Activated naive CD8-positive, alpha-beta T cell treated with anti-CD3 and anti-CD28 coated beads, Interleukin-2, amount 10 ng/mL, durations not matched to agents 7 days and 5 days (primary cell): ENCODE measurements at places on chromosomes 11 and 22. TPM values are rescaled to one million over a fixed set of nuclear protein-coding genes. Genes with fewer than 3 reads are reported as not detected.

The RAB38 gene
- 1.8 TPM for total RNA-seq

The CCDC116 gene
- 0.50 TPM for total RNA-seq

The MPPED2 gene
- not detected for total RNA-seq

The SORL1 gene
- 179 TPM for total RNA-seq

The PTPRJ gene
- 51.5 TPM for total RNA-seq

The GANAB gene
- 300 TPM for total RNA-seq

The TTC36 gene
- 0.68 TPM for total RNA-seq

The SPDYC gene
- total RNA-seq, result not detected

The RCOR2 gene
- total RNA-seq, result 0.58 TPM

The SCUBE2 gene
- total RNA-seq, result not detected

- H3K27me3 ChIP-seq, result no peaks in the 10 kb centered on the region
- peaks cover 47% of the 10 kb centered on the region for H3K4me1 ChIP-seq
- H3K27ac ChIP-seq, result no peak overlapping the region
- H3K4me3 ChIP-seq, result no peak overlapping the region
These were observed 113.6 kb downstream of the SIK3 start for GRCh38 chr11:116984589-116984988.

GRCh38 chr11:124075841-124076651 is 34.9 kb upstream of the OR10G7 start:
- no peak overlapping the region for H3K27ac ChIP-seq
- H3K27me3 ChIP-seq, result peaks cover 31% of the 10 kb centered on the region
- DNase-seq, result peak; percentile 38
- H3K4me3 ChIP-seq, result peak overlapping the region; percentile 51
- no peaks in the 10 kb centered on the region for H3K36me3 ChIP-seq

- H3K36me3 ChIP-seq, result peaks cover 7% of the 10 kb centered on the region
- no peaks in the 10 kb centered on the region for H3K27me3 ChIP-seq
- H3K4me1 ChIP-seq, result peaks cover 13% of the 10 kb centered on the region
- peak; percentile 47 for DNase-seq
These were observed 871 bp downstream of the SLC35E4 start for GRCh38 chr22:30636226-30637077.

- peak overlapping the region; percentile 70 for H3K27ac ChIP-seq
- DNase-seq, result peak; percentile 43
- H3K4me1 ChIP-seq, result peaks cover 15% of the 10 kb centered on the region
- H3K36me3 ChIP-seq, result peaks cover 6% of the 10 kb centered on the region
These were observed 113.5 kb downstream of the SLC1A2 start for GRCh38 chr11:35305670-35306382.

DNA sequence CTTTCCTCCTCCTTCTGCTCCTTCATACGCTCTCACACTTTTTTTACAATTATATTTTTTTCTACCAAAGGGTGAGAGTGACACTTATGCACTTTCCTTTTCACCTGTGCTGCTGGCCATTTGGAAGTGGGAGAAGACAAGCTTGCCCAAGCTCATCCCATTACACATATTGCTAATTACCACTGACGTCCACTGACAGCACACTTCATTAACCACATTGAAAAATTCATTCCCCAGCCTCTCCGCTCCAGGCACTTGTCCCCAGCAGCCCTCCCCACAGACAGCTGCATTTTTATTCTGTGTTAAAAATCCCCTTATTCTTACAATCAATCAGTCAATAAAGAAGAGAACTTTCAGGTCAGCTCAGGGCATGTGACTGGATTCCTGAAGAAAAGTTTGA is 175.1 kb downstream of the LRRC4C start:
- H3K4me3 ChIP-seq, result no peak overlapping the region
- no peak overlapping the region for H3K27ac ChIP-seq
- no peaks in the 10 kb centered on the region for H3K4me1 ChIP-seq

DNA sequence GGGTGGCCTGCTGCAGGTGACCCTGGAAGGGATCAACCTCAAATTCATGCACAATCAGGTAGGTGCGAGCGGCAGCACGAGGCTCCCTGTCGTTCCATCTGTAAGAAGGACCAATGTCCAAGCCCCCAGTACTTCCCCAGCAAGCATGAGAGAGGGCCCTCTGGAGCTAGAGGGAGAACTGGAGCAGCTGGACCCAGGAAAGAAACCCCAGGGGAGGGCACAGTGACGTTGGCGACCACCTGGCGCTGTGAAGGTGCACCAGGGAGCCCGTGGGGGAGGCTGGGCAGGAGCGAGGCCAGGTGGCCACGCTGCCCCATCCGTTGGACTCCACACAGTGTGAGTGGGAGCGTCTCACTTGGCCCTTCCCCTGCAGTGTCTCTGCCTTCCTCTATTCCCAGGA is 28.0 kb downstream of the MYBPC3 start:
- H3K36me3 ChIP-seq, result peaks cover 28% of the 10 kb centered on the region
- no peaks in the 10 kb centered on the region for H3K27me3 ChIP-seq
- no peak for DNase-seq
- no peaks in the 10 kb centered on the region for H3K4me1 ChIP-seq
- H3K4me3 ChIP-seq, result no peak overlapping the region
- no peak overlapping the region for H3K27ac ChIP-seq

GRCh38 chr11:44559207-44559939 is 6.1 kb upstream of the CD82 start:
- DNase-seq, result no peak
- peaks cover 36% of the 10 kb centered on the region for H3K4me1 ChIP-seq
- H3K27me3 ChIP-seq, result no peaks in the 10 kb centered on the region

GRCh38 chr11:116193321-116194131 is 579.3 kb downstream of the BUD13 start:
- H3K4me1 ChIP-seq, result no peaks in the 10 kb centered on the region
- H3K36me3 ChIP-seq, result no peaks in the 10 kb centered on the region
- no peak overlapping the region for H3K4me3 ChIP-seq
- no peak overlapping the region for H3K27ac ChIP-seq

GRCh38 chr11:12084256-12084655 is 26.1 kb upstream of the MICAL2 start:
- no peak overlapping the region for H3K27ac ChIP-seq
- H3K36me3 ChIP-seq, result peaks cover 2% of the 10 kb centered on the region

DNA sequence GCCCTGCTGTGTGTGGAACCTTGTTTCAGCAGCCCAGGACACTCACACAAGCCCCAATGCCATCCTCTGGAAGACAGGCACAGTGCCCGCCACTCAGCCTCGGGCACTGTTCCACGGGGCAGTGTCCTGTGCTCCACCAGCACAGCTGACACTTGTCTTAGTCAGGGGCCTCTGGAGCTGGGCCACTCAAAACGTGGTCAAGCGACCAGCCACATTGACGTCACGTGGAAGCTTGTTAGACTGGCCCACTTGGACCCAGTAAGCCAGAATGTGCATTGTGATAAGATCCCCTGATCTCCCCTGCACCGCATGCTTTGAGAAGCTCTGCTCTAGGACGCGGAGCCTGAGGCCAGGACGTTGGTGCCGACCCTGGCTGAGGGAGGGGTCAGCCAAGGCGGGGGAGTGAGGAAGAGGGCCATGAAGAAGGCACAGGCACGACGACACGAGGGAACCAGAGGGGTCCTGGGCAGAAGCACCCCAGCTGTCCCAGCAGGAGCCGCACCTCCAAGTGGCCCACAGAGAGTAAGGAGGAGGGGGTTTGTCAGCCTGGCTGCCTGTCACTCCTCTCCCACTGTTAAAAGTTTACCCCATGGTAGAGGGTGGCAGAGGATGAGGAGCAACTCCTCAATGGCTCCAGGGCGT is 64.6 kb downstream of the LINC01488 start:
- no peak overlapping the region for H3K4me3 ChIP-seq
- H3K27ac ChIP-seq, result no peak overlapping the region
- H3K36me3 ChIP-seq, result peaks cover 2% of the 10 kb centered on the region
- H3K27me3 ChIP-seq, result peaks cover 8% of the 10 kb centered on the region
- no peaks in the 10 kb centered on the region for H3K4me1 ChIP-seq

DNA sequence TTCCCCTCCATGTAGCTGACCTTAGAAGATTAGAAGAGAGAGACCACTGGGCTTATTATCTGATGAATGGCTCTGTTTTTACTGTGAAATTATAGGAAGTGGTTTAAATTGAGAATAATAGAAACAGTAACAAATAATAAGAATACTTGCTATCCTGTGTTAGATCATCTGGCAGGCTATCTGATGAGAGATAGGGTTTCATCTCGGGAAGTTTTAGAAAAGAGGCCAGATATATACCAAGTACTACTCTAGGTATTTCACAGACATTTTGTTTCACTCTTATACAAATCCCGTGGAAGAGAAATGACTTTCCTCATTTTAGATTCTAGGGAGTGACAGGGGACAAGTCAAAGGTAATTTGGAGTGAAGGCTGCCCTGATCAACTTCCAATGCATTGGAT is 198.4 kb downstream of the MAML2 start:
- H3K4me1 ChIP-seq, result peaks cover 17% of the 10 kb centered on the region
- DNase-seq, result no peak
- no peaks in the 10 kb centered on the region for H3K27me3 ChIP-seq
- no peak overlapping the region for H3K4me3 ChIP-seq

DNA sequence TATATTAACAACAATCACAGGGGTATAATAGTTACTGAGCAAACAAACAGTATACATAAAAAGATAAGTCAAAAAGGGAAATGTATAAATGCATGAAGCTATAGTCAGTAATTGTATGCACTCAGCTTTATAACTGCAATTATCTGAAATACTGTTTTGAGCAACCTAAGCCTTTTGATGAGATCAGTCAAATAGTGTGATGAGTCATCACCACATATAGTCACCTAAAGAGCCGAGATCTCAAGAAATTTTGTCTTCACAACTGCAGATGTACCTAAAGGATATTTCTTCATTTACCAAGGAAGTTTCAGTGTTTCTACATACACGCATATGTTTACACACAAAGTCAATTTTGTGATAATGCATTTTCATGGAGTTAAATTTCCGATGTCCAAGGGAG is 5.4 kb upstream of the OR51A2 start:
- DNase-seq, result no peak
- H3K4me3 ChIP-seq, result no peak overlapping the region
- no peaks in the 10 kb centered on the region for H3K36me3 ChIP-seq
- no peak overlapping the region for H3K27ac ChIP-seq
- H3K4me1 ChIP-seq, result no peaks in the 10 kb centered on the region
- no peaks in the 10 kb centered on the region for H3K27me3 ChIP-seq

DNA sequence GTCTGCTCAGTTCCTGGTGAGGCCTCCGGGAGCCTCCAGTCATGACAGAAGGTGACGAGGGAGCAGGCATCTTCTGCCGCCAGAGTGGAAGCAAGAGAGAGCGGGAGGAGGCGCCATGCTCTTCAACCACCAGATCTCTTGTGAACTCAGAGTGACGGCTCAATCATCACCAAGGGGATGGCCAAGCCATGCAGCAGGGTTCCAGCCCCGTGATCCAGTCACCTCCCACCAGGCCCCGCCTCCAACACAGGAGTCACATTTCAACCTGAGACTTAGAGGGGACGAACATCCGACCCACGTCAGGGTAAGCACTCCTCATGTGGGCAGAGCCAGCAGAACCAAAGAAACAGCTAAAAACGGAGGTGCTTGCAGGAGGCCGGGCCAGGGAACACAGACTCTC is 1470.5 kb downstream of the BRD1 start:
- H3K36me3 ChIP-seq, result no peaks in the 10 kb centered on the region
- no peaks in the 10 kb centered on the region for H3K4me1 ChIP-seq
- H3K27ac ChIP-seq, result no peak overlapping the region
- DNase-seq, result no peak
- no peaks in the 10 kb centered on the region for H3K27me3 ChIP-seq
- no peak overlapping the region for H3K4me3 ChIP-seq

DNA sequence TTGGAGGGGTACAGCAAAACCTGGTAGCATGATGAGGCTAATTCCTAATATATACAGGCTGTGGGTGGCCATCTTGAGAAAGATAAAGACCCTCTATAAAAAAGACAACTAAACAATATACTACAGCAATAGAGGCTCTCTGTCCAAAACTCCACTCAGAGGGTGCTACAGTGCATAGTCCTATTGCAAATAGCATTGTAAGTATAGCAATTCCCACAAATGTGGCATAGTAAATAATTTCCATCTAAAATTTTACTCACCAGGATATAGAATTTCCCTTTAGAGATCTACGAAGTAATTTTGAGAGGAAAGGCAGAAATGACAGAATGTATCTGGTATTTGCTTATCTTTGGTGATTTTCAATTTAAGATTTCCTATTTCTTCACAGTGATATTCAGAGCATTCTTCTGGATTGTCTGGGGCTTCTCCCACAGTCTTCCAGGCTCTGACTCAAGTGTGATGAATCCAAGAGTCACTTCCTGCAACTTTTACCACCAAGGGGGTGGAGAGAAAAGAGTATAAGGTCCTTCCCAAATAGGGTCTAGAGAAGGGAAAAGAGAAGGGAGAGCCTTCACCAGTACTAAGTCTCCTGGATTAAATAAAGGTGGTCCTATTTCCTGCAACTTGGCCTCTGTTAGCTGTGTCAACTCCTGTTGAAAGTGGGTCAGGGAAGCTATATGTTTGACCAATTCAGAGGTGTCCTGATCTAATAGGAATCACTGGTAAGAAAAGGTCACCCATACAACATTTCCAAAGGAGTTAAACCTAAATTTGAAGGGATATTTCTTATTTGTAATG is 1054.7 kb upstream of the CNTN5 start:
- H3K27me3 ChIP-seq, result no peaks in the 10 kb centered on the region
- H3K4me3 ChIP-seq, result no peak overlapping the region
- H3K36me3 ChIP-seq, result no peaks in the 10 kb centered on the region
- no peaks in the 10 kb centered on the region for H3K4me1 ChIP-seq

GRCh38 chr11:111372538-111372937 is 6.5 kb downstream of the POU2AF1 start:
- H3K27ac ChIP-seq, result no peak overlapping the region
- H3K4me3 ChIP-seq, result no peak overlapping the region
- peaks cover 7% of the 10 kb centered on the region for H3K36me3 ChIP-seq
- H3K27me3 ChIP-seq, result no peaks in the 10 kb centered on the region

GRCh38 chr22:48624401-48624800 is 1203.3 kb downstream of the BRD1 start:
- peaks cover 14% of the 10 kb centered on the region for H3K27me3 ChIP-seq
- H3K4me3 ChIP-seq, result no peak overlapping the region
- H3K4me1 ChIP-seq, result peaks cover 2% of the 10 kb centered on the region

DNA sequence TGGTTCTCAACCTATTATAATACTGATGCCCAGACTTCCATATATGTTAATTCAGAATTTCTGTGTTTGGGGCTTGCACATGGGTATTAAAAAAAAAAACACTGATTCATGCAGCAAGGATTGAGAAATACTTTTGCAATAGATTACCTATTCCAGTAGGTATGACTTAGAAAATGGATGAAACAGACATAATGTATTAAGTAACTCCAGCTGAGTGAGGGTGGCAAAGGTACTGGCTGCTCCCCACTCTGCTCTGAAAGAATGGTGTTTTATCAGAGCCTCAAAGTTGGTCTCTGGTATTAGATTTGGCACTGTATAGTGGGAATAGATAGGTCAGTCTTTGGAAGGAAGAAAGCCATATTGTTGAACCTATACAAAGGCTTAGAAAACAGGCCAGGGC is 234.3 kb upstream of the FOLH1 start:
- no peaks in the 10 kb centered on the region for H3K4me1 ChIP-seq
- H3K27me3 ChIP-seq, result no peaks in the 10 kb centered on the region
- DNase-seq, result no peak
- H3K4me3 ChIP-seq, result no peak overlapping the region

GRCh38 chr11:69008737-69009440 is 4.2 kb downstream of the MRGPRF start:
- no peaks in the 10 kb centered on the region for H3K4me1 ChIP-seq
- H3K27me3 ChIP-seq, result peaks cover 25% of the 10 kb centered on the region
- no peak overlapping the region for H3K27ac ChIP-seq
- H3K4me3 ChIP-seq, result no peak overlapping the region
- DNase-seq, result no peak
- H3K36me3 ChIP-seq, result no peaks in the 10 kb centered on the region

DNA sequence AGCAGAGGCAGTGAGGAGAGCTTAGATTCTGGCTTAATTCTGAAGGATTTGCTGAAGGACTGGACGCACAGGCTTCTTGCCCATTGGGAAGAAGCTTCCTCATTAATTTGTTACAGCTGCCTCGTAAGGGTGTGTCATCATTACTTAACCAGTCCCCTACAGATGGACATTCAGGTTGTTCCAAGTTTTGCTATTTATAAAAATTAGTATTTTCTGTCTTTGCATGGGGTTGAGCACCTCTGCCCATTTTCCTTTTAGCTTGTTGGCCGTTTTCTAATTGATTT is 38.1 kb downstream of the CAPN1 start:
- peaks cover 23% of the 10 kb centered on the region for H3K4me1 ChIP-seq
